T47D (cell line): ENCODE measurements at places on chromosomes 13 and 19.

DNA sequence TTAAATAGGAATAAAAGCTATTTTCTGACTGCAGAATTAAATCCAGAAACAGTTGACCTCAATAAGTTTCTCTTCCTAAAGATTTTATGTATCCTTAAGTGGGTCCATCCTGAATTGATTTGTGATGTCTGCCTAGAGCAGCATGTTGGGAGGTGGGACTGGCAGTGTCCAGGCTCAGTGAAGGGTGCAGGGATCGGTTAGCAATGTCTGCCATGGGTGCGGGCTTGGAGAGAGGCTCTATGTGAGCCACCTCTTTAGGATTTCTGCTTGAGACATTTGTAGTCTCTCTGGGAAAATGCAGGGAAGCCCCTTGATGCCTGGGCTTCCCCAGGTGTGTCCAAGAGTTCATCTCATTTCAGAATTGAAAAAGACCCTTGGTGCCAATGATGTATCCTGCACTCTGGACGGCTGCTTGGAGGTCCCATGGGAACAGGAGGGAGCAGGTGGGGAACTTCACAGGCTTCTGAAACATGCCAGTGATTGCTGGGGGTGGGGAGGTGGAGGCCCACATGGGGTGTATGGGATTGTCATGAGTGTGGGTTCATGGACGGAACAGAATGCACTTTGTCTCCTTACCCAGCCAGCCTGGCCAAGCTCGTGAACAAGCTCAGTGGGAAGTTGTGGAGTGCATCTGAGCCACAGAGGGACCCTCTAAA is 6.2 kb upstream of the COLGALT1 start:
- DNase-seq, result no peak

GRCh38 chr13:107124129-107124718 is 556.3 kb upstream of the ARGLU1 start:
- DNase-seq, result peak; percentile 50

- no peak for DNase-seq
Observed at GRCh38 chr19:49182848-49183375, 25.3 kb downstream of the TRPM4 start.

GRCh38 chr19:13313875-13314274 is 163.7 kb downstream of the IER2 start:
- no peak for DNase-seq

DNA sequence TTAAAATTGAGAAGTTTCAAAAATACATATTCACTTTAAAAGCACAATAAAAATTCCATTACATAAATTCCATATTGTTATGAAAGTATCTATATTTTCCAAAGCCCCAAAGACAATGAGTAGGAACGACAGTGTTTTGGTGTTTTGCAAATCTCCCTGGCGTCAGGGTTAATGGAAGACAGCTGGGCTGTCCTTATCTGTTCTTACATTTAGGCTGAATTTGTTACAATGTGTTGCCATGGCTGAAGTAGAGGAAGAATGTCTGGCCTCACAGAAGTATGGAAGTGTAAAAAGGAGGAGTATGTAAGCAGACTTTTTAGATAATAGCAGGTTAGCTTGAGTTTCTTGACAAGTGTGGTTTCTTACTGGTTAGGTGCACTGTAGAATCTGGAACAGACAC is 124.4 kb upstream of the SPATA13 start:
- DNase-seq, result no peak

GRCh38 chr13:23865026-23865425 is 24.2 kb downstream of the MIPEP start:
- no peak for DNase-seq

DNA sequence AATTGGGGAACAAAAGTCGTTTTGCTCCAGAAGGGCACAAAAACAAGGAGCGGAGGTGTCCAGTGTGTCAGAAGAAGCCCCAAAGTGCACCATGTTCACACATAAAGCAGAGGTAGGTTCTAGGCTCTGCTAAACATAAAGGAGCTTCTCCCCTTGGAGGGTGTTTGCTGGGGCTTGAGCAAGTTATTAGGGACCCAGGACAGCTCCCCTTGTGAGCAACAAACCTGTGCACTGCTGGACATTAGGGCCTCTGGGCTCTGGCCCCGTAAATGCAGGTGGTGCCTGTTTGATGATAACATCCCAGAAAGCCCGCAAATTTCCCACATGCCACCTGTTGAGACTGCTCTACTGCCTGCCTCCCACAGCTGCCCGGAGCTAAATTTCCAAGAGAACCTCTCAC is 10.8 kb downstream of the RCN3 start:
- DNase-seq, result no peak

DNA sequence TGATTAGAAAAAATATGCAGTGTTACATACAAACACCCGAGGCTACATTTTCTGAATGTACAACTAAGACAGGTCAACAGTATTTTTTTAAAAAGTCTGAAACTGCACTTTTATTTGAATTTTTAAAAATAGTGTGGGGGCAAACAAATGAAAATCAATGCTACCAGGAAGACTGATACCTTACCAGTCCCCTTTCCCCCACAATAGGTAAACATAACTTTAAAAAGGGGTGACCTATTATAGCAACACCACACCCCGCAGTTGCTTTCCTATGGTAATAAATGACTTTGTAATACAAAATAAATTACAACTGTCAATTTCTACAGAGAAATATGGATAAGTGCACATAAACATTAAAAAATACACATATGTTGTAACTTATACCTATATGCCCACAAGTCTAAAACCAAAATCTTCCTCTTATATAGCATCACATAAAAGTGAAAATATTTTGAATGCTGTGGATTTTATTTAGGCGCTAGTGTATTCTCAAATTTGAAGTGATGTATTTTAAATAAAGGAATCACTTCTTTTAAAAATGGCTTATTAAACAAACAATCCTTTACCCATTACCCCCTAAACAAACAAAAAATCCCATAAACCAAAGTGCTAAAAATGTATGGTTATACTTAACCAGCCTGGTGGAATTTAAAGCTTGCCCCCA is 63.1 kb downstream of the KCNRG start:
- no peak for DNase-seq

- no peak for DNase-seq
Observed at GRCh38 chr13:100333141-100333540, 244.2 kb downstream of the PCCA start.
